Activated T-cell treated with anti-CD3 and anti-CD28 coated beads for 48 hours (primary cell): ENCODE measurements at places on chromosomes 12 and 14.

GRCh38 chr14:66231820-66232219 lies 254.4 kb upstream of the CCDC196 start:
- no peak for DNase-seq

DNA sequence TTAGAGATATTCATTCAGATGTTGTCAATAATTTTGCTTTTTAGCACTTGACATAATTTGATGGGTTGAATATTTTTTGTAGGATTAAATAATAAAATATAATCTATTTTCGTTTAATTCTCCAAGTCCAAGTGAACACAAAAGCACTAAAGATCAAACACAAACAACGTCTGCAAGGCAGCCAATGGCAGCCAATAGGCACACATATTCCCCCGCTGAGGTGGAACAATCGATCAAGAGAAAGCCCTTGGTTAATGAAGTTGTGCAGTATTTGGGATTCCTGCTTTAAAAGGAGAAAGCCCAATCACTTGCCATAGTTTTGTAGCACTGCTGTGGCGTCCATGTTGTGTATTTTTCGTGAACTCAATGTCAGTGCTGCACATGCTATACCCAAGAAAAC lies 1.5 kb downstream of the DHRS7 start:
- DNase-seq = no peak

DNA sequence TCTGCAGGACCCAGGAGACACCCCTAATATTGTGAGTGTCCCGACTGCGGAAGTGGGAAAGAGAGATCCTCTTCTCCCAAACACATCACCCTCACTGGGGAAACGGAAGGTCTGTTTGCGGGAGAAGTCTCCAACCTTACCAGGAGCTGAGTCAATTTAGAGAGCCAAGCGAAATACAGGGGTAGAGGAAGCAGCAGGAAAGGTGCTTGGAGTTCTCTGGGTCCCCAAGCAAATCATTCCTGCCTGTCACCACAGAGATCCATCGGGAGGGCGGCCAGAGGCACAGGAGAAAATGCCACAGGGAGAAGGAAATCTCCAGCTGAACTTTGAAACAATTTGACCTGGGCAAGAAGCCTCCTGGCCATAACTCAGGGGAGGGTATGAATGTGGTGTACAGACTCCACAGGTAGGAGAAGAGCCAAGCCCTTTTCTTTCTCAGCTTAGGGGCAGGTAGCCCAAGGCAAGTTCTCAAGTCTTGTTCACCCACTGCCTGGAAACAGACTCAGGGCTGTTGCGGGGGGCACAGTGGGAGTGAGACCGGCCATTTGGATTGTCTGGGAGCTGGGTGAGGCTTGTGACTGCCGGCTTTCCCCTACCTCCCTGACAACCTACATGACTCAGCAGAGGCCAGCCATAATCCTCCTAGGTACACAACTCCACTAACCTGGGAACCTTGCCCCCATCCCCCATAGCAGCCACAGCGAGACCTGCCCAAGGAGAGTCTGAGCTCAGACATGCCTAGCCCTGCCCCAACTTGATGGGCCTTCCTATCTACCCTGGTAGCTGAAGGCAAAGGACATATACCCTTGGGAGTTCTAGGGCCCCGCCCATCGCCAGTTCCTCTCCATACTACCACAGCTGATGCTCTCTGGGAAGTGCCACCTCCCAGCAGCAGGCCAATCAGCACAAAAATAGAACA lies 211.9 kb upstream of the ARHGAP5 start:
- DNase-seq = no peak

DNA sequence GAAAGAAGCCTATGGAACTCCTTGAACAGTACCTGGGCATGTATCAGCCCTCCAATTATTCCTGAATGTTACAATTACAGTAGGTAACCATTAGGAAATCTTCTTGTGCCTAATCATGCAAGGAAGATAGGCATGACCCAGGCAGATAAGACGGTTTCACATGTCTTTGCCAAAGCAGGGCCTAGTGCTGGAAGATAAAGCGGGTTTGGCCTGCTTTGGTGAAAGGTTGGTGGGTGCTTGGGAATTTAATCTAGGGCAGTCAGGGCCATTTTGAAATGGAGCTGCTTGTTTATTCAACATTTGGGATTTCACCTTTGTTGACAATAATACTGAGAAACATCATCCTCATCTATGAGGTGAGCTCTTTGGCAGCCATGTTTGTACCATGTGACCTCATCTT lies 12.5 kb upstream of the SRSF5 start:
- no peak for DNase-seq

DNA sequence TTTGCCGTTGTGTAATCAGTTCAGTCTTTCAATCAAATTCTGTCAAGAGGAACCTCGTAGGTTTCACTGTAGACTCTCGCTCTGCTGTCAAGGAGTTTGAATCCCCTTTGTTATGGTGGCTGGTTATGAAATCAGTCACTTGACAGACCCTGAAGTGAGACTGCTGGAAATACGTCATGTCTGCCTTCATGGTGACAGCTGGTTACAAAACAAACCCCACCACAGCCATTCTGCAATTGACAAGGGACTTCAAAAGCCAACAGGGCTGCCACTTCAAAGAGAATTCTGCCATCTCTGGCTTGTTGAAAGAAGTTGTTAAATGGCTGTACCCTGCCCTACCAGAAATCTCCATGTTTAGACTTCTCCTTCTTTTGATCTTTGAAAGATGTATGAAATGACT lies 286.9 kb downstream of the ERC1 start:
- DNase-seq = no peak

DNA sequence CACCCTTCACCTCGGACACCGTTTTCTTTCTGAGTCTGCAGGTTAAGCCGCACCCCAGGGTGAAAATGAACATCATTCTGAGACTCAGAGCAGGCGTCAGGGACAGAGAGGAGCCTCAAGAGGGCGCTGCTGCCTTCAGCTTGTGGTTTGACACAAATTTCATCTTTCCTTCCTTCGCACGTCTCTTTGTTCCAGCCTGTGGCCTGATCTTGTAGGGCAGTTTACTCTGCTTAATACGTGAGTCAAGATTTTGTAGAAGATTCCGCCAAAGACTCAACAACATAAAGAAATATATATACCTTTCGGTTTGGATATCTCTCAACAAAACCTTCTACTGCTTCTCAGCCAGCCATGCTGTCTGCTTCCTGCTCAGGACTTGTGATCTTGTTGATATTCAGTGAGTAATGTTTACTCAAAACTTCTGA lies 329.3 kb upstream of the OR4E1 start:
- DNase-seq = peak; percentile 56
